ENCODE measurements at places on chromosomes 2 and 18.

- DNase-seq, result no peak
These were observed 530.4 kb upstream of the KLHL29 start for GRCh38 chr2:22854588-22854987.

DNA sequence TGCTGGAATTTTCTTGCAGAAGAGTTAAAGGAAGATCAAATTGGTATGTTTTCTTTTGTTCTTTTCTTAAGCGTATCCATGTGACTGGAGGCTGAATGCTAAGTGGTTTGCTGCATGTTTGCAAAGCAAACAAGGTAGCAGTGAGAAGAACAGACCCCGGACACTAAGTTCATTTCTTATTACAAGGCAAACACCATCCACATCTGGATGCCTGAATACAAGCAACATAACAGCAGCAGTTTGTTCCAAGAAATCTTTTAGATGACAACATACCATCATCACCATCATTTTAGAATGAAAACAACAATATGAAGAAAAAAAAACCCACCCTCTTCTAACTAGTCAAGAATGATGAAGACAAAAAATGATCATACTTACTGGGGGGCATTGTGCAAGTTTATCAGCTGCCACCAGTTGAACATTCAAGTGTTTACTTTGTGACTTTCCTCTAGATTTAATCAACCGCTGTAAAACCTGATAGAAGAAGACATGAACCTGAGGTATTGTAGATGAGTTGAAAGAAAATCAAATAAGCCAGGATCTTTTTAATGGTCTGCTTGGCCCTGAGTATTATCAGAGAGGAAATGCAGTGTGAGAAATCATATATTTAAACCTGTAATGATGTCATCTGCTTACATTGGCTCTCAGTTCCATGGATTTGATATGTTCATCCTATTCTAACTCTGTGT lies 25.0 kb upstream of the ARL5A start:
- no peak for DNase-seq

DNA sequence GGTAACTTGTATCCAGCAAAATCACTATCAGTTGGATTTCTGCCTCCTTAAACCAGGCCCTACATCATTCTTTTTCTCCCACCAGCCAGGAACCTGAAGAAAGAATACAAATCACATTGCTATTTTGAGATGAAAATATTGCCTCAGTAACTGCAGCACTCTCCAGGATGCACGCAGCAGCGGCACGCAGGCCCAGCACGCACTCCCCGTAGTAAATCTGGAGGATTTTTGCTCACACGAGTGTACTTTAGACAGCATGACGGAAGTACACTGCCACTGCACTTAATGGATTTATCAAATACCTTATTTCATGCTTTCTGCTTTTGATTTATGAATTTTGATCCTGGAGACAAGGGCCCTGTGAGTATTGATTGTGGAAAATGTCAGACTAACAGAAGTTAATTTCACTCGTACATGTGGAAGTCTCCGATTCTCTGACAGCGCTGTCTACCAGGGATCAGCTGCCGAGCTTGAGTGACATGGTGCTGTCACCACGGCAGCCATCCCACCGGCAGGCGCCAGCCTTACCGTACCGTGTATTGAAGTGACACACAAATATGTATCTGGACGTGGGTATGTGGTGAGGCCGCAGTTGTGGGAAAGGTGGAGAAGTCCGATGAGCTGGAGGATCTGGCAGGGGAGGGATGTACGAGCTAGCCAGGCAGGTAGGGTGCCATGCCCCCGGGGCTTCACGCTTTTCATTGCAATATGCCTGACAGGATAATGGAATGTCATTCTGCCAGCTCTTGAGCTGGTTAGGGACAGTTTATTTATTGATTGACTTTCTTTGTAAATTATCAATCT lies 863.7 kb downstream of the GALR1 start:
- DNase-seq, result no peak

GRCh38 chr18:23837591-23837990 lies 148.3 kb downstream of the LAMA3 start:
- DNase-seq, result no peak

DNA sequence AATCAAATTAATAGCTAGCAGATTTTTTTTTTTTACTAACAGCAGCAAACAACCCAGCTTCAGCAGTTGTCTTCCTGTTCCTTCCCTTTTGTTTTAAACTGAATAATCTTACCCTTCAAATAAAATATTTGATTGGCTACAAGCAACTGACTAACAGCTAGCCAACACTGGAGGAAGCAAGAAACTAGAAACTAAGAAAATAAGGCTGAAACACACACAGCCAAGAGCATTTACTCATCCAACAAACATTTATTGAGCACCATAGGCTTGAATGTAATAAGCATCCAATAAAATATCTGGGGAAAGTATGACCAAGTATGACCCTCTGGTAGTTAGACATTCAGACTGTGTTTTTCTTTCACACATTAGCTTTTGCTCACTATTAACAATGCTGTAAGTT lies 189.2 kb downstream of the CD226 start:
- no peak for DNase-seq

DNA sequence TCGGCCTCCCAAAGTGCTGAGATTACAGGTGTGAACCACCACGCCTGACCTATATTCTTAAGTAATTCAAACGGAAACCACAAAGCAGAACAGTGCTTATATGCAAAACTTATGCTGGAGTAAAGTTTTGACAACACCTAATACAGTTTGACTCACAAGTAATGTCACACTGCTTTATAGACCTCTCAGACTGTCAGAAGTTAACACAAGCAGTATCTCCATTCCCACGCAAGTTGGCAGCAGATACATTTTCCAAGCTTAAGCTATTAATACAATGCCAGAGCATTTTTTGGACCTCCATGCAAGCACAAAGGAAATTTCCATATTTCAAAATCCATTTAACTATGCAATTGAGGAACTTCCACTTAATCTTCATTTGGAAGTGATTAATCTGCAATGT lies 21.0 kb upstream of the SANBR start:
- DNase-seq, result no peak
